Stomach (tissue), 19 donors: ENCODE measurements at places on chromosomes 12 and 14. TPM values are rescaled to one million over a fixed set of nuclear protein-coding genes. Genes with fewer than 3 reads are reported as not detected.

DNA sequence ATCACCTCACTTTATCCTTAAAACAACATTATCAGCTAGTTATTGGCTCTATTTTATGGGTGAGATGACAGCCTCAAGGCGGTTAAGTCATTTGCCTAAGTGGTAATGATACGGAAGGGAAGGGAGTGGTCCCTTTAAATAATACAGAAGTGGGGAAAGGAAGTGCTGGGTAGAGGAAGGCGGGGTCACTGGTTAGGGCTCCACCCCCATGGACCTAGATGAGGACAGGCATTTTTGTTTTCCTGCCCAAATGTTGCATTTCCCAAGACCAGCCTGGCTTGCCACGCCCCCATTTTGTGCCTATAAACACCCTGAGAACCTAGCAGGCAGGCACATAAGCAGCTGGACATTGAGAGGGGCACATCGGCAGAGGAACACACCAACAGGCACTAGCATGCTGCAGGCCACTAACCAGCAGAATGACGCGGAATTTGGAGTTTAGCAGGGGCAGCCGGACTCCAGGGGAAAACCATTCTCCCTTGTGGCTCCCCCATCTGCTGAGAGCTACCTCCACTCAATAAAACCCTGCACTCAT lies 100.9 kb downstream of the EPS8 start:
- no peak overlapping the region for H3K4me3 ChIP-seq
- no peaks in the 10 kb centered on the region for H3K27me3 ChIP-seq
- no peaks in the 10 kb centered on the region for H3K36me3 ChIP-seq
- DNase-seq, result peak; percentile 31
- peak overlapping the region; percentile 74 for H3K27ac ChIP-seq

DNA sequence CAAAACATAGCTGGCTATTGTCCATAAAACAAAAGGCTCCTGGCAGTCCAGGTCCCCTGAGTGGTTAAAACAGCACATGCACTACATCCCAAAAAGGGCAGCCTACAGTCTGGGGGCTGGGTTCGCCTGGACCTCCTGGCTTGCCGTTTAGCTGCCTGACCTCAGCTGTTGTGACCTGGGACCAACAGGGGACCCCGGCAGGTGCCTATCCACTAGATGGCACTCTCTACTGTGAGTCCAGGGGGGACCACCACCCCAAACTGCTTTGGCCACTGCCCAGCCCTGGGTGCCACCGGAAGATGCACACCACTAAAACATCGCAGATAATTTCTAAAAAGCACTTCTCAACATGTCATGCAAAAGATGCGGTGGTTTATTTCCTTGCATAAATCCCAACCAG lies 2.9 kb upstream of the RTL1 start:
- H3K27me3 ChIP-seq, result peaks cover 60% of the 10 kb centered on the region
- H3K27ac ChIP-seq, result no peak overlapping the region
- no peak for DNase-seq
- no peaks in the 10 kb centered on the region for H3K36me3 ChIP-seq

GRCh38 chr12:120620624-120621023 lies 19.8 kb upstream of the CABP1 start:
- DNase-seq, result peak; percentile 51
- H3K4me1 ChIP-seq, result no peaks in the 10 kb centered on the region
- H3K27ac ChIP-seq, result no peak overlapping the region
- no peak overlapping the region for H3K4me3 ChIP-seq
- no peaks in the 10 kb centered on the region for H3K36me3 ChIP-seq

GRCh38 chr12:108201808-108202207 lies 72.7 kb downstream of the WSCD2 start:
- H3K4me3 ChIP-seq, result no peak overlapping the region
- no peaks in the 10 kb centered on the region for H3K36me3 ChIP-seq
- H3K27me3 ChIP-seq, result no peaks in the 10 kb centered on the region
- H3K27ac ChIP-seq, result no peak overlapping the region

DNA sequence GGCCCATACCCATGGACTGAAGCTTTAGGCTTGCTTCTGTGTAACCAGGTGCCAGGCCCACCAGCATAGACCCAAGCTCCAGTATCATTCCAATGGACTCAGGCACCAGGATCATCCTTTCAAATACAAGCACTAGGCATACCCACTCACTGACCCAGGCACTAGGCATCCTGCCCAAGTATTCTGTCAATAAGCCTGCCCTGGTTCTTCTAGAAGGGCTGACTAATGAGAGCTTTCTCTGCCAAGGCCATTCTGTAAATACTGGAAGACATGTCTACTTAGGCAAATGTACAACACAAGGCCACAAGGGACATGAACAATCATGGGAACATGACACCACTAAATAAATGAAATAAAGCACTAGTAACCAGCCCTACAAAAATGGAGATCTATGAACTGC lies 352.2 kb downstream of the FSCB start:
- H3K27ac ChIP-seq, result no peak overlapping the region
- no peaks in the 10 kb centered on the region for H3K27me3 ChIP-seq
- no peaks in the 10 kb centered on the region for H3K36me3 ChIP-seq

Gene DGLUCY
- polyA plus RNA-seq, result 24.1 TPM

GRCh38 chr14:59711080-59711479 lies 134.5 kb upstream of the CCDC175 start:
- H3K27ac ChIP-seq, result no peak overlapping the region
- no peaks in the 10 kb centered on the region for H3K36me3 ChIP-seq
- DNase-seq, result no peak
- H3K4me1 ChIP-seq, result no peaks in the 10 kb centered on the region
- H3K27me3 ChIP-seq, result no peaks in the 10 kb centered on the region

DNA sequence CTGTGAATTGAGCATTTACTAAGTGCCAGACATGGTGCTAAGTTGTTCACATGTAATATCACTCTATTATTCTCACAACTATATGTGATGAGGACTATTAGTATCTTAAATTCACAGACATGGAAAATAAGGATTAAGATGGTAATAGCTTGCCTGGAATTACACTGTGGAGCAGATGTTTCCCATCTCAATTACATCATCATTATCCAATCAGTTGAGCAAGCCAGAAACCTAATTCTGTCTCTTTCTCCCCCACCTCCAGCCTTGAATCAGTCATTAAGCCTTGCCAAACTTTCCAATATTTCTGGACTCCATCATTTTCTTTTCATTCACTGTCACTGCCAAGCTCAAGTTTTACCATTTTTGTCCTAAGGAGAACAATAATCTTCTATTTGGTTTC lies 287.8 kb upstream of the KITLG start:
- H3K4me3 ChIP-seq, result no peak overlapping the region
- no peaks in the 10 kb centered on the region for H3K4me1 ChIP-seq
- no peaks in the 10 kb centered on the region for H3K27me3 ChIP-seq
- H3K36me3 ChIP-seq, result no peaks in the 10 kb centered on the region

Gene SCN8A
- 0.31 TPM for polyA plus RNA-seq

Gene ANKRD52
- 6.7 TPM for polyA plus RNA-seq

Gene AP4S1
- polyA plus RNA-seq, result 5.8 TPM
